B cell (primary cell): ENCODE measurements at places on chromosomes 3 and 15. TPM values are rescaled to one million over a fixed set of nuclear protein-coding genes. Genes with fewer than 3 reads are reported as not detected.

Gene MRAS
- 0.03 and 0.35 TPM in 2 replicates for polyA plus RNA-seq

Gene SCG5
- 0.18 and 0.39 TPM in 2 replicates for polyA plus RNA-seq

Gene WWTR1
- polyA plus RNA-seq, result 0.42 and 0.79 TPM in 2 replicates

Gene RTP3
- polyA plus RNA-seq, result not detected in 2 replicates

Gene IGF2BP2
- 0.01 TPM in 1 of 2 replicates, not detected in the other for polyA plus RNA-seq

Gene ANKRD63
- polyA plus RNA-seq, result not detected in 2 replicates

Gene PLA2G4E
- not detected in 2 replicates for polyA plus RNA-seq

Gene TLR9
- polyA plus RNA-seq, result 1.9 and 3.7 TPM in 2 replicates

Gene RFTN1
- polyA plus RNA-seq, result 32.4 and 42.7 TPM in 2 replicates
